NCI-H510A treated with DMSO at 0.1 percent for 48 hours (cell line): ENCODE measurements at places on chromosomes 12 and 14.

DNA sequence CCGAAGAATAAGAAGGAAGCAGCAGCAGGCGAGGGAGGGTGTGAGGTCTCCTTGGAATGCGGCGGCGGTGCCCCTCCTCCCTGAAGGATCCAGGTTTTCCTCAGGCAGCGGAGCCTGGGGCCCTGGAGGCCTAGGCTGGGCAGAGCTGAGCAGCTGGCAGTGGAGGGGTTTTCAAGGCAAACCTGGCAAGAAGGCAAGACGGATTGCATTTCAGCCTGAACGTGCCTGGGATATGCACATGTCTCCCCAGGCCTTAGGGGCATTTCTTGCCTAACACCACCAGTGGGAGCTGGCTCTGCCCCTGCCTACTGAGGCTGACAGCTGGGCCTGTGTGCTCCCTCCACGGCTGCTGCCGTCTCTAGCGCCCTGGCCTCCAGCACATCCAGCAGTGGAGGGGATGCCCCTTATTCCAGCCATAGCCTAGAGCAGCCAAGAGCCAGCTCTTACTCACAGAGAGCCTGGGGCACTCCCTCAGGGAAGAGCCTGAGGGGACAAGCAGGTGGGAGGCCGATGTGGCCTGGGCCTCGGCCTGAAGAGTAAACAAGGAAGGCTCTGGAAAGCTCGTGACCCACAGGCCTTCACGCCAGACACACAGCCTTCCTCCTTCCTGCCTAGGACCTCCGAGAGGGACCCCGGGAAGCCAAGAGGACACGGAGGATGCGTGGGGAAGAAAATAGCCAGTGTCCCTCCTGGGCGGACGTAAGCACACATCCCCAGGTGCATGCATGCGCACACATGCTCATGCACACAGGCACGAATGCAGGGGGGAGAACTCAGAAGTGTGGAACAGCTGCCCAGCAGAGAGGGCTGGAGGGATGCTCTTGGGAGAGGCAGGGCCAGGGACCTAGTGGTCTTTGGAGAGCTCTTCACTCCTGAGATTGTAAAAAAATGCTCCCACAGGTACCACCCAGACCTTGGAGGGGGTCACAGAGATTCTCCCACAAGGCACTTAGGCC is 23.0 kb upstream of the EIF2B2 start:
- DNase-seq: no peak

DNA sequence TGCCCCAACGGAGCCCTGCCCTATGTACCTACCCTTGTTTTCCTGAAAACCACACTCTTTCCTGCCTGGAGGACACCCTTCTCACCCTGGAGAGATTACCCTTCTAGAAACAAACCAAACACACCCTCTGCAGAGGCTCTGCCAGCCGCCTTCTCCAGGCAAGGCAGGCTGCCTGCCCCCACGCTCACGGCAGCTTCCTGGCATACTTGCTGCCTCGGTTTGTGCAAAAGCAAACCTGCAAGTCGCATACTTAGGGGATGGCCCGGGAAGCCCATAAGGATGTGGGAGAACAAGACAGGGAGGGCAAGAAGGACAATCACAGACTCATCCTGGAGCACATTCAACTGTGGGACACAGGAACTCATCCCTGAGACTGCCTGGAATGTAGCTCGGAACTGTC is 154.0 kb upstream of the DIO3 start:
- DNase-seq: no peak

DNA sequence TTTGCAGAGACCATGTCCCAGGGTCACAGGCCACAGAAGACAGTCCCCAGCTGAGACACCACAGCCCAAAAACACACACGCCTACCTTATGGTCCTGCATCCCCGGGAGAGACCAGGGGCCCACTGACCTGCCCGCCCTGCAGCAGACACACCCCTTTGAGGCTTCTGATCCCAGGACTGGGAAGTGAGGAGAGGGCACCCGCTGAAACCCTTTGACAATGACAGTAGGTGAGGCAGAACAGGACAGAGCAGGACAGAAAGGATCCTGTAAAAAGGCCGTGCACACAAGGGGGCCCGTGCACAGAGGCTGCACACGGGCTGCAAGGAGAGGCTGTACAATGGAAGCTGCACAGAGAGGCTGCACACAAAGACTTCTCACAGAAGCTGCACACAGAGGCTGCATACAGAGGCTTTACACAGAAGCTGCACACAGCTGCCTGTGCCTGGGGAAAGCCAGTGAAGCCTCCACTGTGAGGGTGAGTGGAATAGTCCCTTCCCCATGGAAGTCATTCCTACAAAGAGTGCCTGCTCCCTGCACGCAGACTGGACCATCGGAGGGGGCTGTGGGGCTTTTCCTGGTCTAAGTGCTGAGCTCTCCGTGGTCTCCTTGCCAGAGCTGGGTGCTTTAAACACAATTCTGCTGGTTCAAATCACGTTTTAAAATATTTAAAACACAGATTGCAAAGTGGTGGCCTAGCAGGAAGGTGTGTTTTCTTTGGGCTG is 16.6 kb upstream of the SFSWAP start:
- DNase-seq: no peak

GRCh38 chr12:50075808-50076170 is 9.4 kb upstream of the SMARCD1 start:
- no peak for DNase-seq

GRCh38 chr12:32016680-32017482 is 57.7 kb downstream of the RESF1 start:
- no peak for DNase-seq

DNA sequence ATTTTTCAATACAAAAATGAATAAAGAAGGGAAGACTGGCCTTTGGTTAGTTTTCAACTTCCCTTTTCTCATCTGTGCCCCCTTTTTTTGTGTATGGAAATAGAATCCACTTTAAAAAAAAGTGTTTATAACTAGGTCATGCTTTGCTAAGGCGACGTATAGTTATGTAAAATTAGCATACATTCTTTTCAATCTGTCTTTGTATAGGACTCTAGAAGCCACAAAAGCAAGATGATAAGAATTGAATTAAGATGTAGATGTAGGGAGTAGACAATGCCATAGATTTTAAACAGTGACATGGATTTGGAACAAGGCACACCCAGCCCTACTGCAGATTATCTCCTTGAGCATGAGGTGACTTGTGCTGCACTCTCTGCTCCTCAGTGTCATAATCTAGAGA is 354.3 kb downstream of the TMTC2 start:
- no peak for DNase-seq

GRCh38 chr14:28242895-28243294 is 523.7 kb upstream of the FOXG1 start:
- DNase-seq: no peak

DNA sequence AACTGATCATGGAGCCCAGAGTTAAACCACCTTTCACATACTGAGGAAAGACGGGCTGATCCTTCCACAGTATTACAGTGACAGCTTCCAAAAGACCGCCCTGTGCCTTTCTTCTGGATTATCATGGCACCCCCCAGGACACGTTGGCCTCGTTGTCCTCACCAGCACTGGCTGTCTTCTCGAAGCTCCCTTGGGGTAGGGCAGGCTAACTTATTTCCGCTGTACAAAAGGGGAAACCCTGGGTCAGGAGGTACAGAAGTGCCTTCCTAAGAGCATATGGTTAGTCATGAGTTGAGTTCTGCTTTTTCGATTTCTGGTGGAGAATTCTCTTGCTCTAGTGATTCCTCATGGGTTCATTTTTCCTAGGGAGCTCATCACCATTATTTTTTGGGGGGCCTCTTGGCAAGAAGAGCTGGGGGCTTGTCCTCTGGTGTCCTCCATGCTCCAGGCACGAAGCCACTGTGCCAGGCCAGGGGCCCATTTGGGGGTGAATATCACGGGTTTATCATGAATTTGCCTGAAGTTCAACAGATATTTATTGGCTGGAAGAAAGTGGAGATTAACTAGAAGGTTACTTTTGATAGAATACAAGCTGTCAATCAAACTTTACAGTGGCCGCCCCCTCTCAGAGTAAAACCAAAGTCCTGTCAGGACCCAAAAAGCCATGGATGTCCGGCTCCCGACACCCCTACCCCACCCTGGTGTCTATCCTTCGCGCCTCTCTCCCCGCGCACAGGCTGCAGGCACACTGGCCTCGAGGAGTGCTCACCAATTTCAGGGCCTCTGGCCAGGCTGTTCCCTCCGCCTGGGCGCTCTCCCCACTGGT is 8.8 kb upstream of the TRAF3 start:
- DNase-seq: no peak

DNA sequence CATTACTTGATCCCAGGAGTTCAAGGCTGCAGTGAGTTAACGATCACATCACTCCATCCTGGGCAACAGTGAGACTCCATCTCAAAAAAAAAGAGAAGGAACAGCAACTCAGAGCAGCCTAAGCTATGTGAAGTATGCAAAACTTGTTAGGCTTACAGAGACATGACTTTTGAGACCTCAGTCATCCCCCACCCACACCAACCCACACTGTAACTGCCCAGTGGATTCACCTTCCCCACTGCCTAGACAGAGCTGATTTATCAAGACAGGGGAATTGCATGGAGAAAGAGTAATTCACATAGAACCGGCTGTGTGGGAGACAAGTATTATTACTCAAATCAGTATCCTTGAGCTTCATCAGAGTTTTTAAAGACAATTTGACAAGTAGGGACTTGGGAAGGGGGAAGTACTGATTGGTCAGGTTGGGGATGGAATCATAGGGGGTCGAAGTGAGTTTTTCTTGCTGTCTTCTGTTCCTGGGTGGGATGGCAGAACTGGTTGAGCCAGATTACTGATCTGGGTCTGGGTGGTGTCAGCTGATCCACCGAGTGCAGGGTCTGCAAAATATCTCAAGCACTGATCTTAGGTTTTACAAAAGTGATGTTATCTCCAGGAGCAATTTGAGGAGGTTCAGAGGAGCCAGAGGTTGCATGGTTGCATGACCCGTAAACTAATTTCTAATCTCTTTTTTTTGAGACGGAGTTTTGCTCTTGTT is 6.2 kb upstream of the WDR89 start:
- DNase-seq: no peak

- no peak for DNase-seq
Observed at GRCh38 chr12:46981622-46982021, 97.8 kb upstream of the PCED1B start.

- DNase-seq: no peak
Observed at GRCh38 chr12:58372298-58372697, 430.9 kb downstream of the ATP23 start.

- DNase-seq: peak; percentile 77
Observed at GRCh38 chr14:56491299-56492285, 88.0 kb upstream of the TMEM260 start.

- DNase-seq: no peak
Observed at GRCh38 chr12:19191563-19191962, 62.0 kb downstream of the PLEKHA5 start.

GRCh38 chr12:29533815-29534489 is 36.5 kb upstream of the OVCH1 start:
- no peak for DNase-seq
